ENCODE measurements at places on chromosomes 12 and 14.

DNA sequence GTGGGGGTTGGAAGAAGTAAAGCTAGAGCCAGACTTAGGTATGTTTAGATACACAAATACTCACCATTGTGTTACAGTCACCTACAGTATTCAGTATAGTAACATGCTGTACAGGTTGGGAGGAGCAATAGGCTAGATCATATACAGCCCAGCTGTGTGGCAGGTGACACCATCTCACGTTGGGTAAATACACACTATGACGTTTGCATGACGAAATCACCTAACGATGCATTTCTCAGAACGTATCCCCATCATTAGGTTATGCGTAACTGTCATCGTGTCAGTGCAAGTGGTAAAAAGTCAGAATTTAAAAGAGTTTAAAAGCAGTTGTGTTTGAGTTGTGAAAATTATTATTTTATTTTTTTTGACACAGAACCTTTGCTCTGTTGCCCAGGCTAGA, 167.1 kb downstream of the APAF1 start:
- no peak for DNase-seq

DNA sequence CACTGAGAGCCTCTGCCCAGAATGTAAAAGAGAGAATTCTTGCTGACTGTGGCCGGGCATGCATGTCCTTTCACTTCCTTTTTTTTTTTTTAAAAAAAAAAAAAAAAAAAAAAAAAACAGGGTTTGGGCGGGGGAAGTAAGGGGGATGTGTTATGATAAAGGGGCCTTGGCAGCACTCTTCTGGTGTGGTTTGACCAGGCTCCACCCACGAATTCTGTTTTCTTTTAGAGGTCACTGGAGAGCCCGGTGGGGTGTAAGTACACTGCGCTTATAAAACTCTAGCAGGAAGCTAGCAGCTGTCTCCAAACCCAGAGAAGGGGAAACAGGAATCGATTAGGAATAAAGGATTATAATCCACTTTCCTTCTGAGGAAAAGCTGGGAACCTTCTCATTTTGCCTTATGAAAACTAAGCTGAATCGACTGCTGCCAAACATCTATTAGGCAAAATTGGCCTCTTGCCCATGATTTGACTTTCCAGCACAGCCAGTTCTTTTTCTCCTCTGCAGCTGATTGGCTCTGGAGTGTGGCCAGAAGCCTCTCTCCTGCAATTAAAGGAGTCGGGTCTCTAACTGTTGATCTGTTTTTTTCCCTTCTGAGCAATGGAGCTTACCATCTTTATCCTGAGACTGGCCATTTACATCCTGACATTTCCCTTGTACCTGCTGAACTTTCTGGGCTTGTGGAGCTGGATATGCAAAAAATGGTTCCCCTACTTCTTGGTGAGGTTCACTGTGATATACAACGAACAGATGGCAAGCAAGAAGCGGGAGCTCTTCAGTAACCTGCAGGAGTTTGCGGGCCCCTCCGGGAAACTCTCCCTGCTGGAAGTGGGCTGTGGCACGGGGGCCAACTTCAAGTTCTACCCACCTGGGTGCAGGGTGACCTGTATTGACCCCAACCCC, 27.7 kb upstream of the HIGD1C start:
- peak; percentile 76 for DNase-seq

- peak; percentile 48 for DNase-seq
These were observed at the start of gene HRK for GRCh38 chr12:116881325-116881876. TSS of gene HRK (minus strand) at chr12:116881441. CDS start at chr12:116881307, 134 bp downstream.

DNA sequence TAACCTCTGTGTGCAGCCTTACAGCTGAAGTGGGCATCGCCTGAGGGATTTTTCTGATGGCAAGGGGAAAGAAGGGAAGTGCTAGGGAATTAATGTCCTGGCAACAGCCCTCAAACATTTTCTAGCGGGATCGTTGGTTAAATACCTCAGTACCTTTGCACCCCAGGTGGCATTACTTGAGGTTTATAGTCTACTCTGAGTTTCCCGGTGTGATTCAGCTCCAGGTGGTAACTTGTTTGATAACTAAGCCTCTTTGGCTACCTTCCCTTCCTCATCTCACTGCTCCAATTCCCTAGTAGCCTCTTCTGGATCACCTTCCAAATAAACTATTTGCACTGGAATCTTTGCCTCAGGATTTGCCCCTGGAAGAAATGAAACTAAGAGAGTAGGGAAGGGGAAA, 237.0 kb upstream of the SSTR1 start:
- DNase-seq = no peak

DNA sequence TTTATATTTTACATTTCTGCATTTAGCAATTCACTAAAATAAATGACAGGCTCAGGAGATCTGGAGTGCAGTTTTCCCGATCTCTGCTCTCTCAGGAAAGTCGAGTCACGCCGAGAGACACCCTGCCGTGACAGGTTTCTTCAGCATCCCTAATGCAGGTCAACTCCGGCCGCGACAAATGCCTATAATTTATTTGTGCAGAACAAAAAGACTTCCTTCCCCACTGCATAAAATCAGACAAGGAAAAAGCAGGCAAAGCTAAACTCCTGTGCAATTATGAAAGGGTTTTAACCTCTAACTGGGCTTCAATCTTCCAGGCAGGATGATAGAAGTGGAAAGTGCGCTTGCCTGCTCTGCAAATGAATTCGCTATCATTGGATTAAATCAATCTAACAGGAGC, 28.1 kb downstream of the SPRING1 start:
- DNase-seq = no peak

DNA sequence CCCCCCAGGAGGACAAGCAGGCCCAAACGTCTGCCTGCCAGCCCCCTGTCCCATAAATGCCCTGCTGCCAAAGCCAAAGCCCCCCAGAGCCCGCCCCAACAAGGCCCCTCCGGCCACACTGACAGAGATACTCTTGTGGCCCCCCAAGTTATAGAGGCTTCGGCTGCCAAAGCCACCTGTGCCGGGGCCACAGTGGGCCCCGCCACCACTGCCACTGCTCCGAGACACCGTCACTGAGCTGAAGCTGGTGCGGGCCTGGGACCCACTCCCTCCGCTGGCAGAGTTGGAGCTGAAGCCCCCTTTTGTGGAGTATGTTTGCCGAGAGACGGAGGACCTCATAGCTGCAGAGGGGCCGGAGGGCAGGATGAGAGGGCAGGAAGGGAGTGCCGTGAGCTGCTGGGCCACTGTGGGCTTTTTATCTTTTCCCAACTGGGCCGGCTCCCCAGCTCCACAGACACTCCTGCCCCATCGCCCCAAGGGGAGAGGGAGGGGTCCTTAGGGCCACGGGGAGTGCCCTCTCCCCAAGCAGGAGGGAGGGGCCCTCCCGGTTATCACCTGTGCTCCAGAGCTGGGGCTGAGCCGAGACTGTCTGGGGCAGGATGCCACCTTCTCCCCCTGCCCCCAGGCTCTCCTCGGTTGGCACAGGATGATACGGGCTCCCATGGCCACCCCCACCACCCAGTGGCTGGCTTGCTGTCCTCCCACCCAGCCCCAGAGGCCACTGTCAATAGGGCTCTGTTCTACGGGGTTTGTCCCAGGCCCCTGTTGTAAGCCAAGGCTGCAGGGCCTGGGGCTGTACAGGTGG, at the start of gene KRT79:
Gene KRT79 (minus strand): TSS at position 390 of the 805 bp plus-strand sequence. CDS start 51 bp downstream, at position 339.
- no peak for DNase-seq

GRCh38 chr12:67469666-67470065, 178.9 kb upstream of the DYRK2 start:
- DNase-seq = no peak

GRCh38 chr14:77707355-77707723, 484 bp downstream of the ALKBH1 start:
- DNase-seq = peak; percentile 41

All from AG08396 (cell line).